ENCODE measurements at places on chromosomes 2 and 18.

DNA sequence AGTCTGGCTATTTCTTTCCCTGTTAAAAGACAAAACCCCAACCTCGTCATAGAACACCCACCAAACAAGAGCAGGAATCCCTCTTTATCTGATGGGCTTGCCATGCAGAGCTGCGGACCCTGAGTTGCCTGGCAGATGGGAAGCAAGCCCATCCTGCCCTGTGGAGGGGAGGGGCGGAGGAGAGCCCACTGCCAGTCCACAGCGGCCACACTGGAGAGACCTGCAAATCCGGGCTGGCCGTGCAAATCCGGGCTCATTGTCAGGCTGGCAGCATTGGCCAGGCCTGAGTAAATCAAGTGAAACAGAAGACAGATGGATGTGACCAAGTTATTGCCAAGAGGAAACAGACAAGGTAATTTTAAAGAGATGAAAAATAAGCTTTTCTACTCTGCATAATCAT, 22.0 kb downstream of the MYL12B start:
- no peak for DNase-seq

- DNase-seq, result no peak
Observed at GRCh38 chr2:197993830-197994229, 189.4 kb downstream of the PLCL1 start.

GRCh38 chr18:2846636-2847316, at the start of gene EMILIN2:
Gene EMILIN2 (plus strand): TSS chr18:2847006. CDS start chr18:2847189, 183 bp downstream.
- DNase-seq, result no peak

GRCh38 chr2:72097276-72097675, 50.4 kb downstream of the CYP26B1 start:
- no peak for DNase-seq

DNA sequence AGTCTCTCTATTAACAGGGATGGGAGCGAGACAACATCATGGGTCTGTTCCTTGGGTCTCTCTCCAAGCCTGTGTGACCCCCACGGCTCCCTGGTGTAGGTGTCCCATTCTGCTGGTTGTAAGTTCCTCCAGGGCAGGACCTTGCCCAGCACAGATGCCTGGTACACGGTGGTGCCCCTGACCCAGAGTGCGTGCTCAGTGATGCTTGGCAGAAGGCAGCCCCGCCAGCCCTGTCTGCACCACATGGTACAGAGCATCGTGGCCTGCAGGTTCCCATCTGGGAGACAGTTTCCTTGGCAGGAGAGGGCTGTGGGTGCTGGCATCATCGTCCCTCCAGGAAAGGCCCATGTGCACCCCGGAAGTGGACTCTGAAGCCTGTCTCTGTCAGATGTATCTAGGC, 249.0 kb downstream of the KLHL29 start:
- no peak for DNase-seq

DNA sequence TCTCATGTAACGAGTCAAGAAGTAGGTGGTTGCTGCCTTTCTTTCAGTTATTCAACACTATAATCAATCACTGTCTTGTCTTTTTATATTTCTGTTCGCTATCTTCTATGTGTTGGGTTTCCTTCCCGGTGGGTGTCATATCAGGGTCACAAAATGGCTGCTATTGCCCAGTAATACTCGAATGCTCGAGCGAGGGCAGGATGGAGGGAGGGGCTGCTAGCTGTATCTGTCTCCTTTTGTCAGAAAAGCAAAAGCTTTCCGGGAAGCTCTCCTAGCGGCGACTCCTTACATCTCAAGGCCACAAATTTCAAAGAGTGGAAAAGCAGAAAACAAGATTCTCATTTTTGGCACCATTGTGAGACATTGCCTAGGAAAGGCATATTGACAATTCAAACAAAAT, 16.4 kb upstream of the GALNT3 start:
- DNase-seq, result no peak

- DNase-seq, result no peak
Observed at GRCh38 chr18:59987102-59987501, 87.3 kb downstream of the PMAIP1 start.

GRCh38 chr2:15163326-15163725, 397.8 kb downstream of the NBAS start:
- no peak for DNase-seq

DNA sequence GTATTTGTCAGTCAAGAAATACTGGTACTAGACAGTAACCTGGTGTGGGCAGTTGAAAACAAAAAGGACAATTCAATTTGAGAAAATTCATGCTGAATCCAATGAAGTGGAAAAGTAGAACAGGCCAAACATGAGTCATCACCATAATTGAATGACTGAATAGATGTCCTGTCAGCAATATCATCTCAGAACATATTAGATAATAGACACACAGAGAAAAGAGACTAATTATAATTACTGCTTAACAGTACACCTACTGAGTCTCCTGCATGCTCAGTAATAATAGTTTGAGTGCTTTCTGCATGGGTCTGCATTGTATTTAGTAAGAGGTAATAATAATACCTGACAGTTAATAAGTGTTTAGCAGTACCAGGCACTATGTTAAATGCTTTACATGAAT, 138.6 kb upstream of the ZC3H15 start:
- no peak for DNase-seq

DNA sequence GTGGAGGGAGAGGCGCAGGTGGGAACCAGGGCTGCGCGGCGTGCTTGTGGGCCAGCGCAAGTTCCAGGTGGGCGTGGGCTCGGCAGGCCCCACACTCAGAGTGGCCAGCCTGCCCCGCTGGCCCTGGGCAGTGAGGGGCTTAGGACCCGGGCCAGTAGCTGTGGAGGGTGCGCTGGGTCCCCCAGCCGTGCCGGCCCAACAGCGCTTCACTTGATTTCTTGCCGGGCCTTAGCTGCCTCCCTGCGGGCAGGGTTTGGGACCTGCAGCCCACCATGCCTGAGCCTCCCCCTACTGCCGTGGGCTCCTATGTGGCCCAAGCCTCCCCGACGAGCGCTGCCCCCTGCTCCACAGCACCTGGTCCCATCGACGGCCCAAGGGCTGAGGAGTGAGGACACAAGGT, 1636.9 kb upstream of the SLC39A10 start:
- no peak for DNase-seq

GRCh38 chr2:202035089-202035940, 1.7 kb downstream of the FZD7 start:
- DNase-seq, result no peak

GRCh38 chr18:54229421-54230059, 5.1 kb upstream of the MBD2 start:
- no peak for DNase-seq

DNA sequence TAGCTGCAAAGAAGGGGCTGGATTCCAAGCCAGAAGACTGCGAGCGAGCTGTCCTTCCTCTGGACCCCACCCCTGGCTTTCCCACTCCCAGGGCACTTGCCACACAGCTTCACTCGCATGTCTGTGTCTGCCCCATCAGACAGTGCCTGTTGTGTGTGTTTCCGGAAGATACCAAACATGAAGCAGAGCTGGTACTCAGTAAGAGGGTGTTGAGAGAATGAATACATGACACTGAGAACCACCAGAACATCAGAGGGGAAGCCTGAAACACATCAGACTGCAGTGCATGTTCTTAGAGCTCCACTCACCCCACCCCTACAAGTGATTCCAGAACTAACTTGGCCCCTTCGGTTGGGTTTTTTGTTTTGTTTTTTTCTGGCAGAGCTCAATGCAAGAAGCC, 181.5 kb downstream of the TTC32 start:
- no peak for DNase-seq

DNA sequence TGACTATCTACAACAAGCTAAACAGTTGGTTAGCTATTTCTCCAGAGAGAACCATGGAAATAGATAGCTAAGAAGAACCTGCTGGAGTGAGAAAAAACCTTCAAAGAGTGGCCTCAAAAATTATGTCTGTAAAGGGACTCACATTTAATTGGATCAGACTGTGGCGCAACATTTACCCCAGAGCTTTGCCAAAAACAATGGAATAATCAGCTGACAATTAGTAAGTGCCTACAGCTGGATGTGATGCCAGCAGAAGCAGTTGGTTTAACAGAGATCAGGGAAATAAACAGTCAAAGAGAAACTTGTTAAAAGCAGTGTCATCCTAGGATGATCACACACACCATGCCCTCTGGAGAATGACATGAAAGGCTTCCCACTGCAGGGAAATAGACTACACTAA, 310.7 kb downstream of the CLIP4 start:
- DNase-seq, result no peak

DNA sequence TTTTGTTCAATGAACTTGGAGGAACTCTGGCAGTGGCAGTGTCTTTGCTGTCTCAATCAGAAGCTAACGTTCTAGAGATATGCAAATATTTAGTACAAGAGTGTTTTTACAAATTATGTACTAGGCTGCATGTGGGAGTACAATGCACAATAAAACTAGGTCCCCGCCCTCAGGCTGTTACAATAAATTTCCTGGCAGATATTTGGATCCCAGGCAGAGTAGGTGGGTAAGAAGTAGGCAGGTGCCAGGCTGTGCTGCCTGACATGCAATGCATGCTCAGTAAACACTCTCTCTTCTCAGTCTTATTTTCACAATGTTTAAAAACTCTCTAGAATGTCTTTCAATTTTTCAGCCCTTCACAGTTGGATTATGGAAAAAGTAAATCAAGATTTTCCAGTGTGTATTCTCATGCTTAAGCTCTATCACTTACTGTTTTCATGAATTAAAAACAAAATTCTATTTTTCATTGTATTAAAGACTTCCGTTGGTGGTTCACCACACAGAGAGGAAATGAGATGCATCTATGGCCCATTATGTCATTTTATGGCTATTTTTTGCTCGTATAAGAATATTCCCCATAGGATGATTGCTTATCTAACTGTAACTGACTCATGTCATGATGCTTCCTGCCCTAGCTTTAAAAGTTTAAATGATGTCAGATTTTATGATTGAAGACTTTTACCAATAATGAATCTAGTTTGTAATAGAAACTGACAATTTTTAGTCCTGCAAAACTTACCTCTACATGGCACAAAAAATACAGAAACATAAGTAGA, 346.1 kb downstream of the RND3 start:
- no peak for DNase-seq

- no peak for DNase-seq
Observed at GRCh38 chr18:6816154-6816553, 86.6 kb downstream of the ARHGAP28 start.

- no peak for DNase-seq
Observed at GRCh38 chr2:98458667-98459380, 14.2 kb downstream of the INPP4A start.

- no peak for DNase-seq
Observed at GRCh38 chr2:11873356-11874154, 127.1 kb downstream of the LPIN1 start.

- DNase-seq, result no peak
Observed at GRCh38 chr2:200450288-200450687, 59.6 kb downstream of the KCTD18 start.

GRCh38 chr2:160474319-160474645, 19.3 kb downstream of the RBMS1 start:
- no peak for DNase-seq

GRCh38 chr18:67183398-67183797, 333.1 kb downstream of the DSEL start:
- DNase-seq, result no peak

- DNase-seq, result no peak
Observed at GRCh38 chr2:38945911-38946310, 56.2 kb downstream of the ARHGEF33 start.

GRCh38 chr18:8656232-8656631, 47.0 kb downstream of the RAB12 start:
- no peak for DNase-seq

- DNase-seq, result no peak
Observed at GRCh38 chr2:235538144-235538639, 44.3 kb downstream of the AGAP1 start.
